Tongue (tissue), 3 donors: ENCODE measurements at places on chromosomes 2 and 18. TPM values are rescaled to one million over a fixed set of nuclear protein-coding genes. Genes with fewer than 3 reads are reported as not detected.

LOXHD1 gene
- total RNA-seq, result 3.4 TPM

TWIST2 gene
- total RNA-seq, result 21.8 TPM

RAB6D gene
- not detected for total RNA-seq

RFX8 gene
- 0.51 TPM for total RNA-seq

ZNF638 gene
- 264 TPM for total RNA-seq
